ENCODE measurements at places on chromosomes 2 and 18. TPM values are rescaled to one million over a fixed set of nuclear protein-coding genes. Genes with fewer than 3 reads are reported as not detected.

GRCh38 chr2:195438692-195439091 is 218.3 kb upstream of the SLC39A10 start:
- no peak for DNase-seq

GRCh38 chr2:190911813-190912212 is 31.2 kb downstream of the GLS start:
- DNase-seq = no peak

DNA sequence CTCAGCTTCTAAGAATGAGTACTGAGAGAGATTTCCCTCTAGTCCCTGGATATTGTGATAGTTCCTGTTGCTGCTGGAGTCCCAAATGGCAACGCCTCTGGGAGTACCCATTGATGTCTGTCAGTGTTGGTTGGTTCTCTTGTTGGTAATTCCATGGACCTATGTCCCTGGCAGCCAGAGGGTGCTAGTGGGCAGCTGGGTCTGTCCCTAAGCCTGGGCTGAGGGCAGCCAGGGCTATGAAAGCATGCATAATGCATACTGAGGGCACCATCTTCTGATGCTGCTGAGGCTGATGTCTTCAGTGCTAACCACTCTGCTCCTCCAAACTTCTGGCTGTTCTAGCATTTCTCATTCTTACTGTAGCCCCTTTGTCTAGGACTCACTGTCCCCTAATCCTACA is 35.9 kb downstream of the NABP1 start:
- no peak for DNase-seq

DNA sequence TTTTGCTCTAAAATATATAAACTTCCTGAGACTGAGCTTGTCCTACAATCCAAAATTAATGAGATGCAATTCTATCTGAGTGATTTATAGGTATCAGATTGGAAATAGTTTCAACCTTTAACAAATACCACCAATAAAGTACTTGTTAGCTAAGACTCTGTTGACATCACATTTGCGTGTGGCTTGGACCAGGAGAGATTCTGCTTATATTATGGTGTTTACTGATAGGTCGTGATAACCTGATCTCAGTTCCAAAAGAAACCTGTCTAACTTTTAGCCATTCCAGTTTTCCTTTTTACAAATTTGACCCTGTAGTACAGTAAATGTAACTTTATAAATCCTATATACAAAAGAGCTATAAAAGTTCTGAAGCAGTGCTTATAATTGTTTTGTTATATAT is 78.4 kb upstream of the ABCA12 start:
- no peak for DNase-seq

GRCh38 chr18:5178519-5178918 is 18.5 kb downstream of the AKAIN1 start:
- DNase-seq = no peak

GRCh38 chr2:107384422-107384821 is 442.3 kb upstream of the RGPD4 start:
- DNase-seq = no peak

- no peak for DNase-seq
Observed at GRCh38 chr2:196167666-196168065, 3.7 kb downstream of the STK17B start.

- no peak for DNase-seq
Observed at GRCh38 chr18:10739152-10739551, 213.3 kb downstream of the NAPG start.

DNA sequence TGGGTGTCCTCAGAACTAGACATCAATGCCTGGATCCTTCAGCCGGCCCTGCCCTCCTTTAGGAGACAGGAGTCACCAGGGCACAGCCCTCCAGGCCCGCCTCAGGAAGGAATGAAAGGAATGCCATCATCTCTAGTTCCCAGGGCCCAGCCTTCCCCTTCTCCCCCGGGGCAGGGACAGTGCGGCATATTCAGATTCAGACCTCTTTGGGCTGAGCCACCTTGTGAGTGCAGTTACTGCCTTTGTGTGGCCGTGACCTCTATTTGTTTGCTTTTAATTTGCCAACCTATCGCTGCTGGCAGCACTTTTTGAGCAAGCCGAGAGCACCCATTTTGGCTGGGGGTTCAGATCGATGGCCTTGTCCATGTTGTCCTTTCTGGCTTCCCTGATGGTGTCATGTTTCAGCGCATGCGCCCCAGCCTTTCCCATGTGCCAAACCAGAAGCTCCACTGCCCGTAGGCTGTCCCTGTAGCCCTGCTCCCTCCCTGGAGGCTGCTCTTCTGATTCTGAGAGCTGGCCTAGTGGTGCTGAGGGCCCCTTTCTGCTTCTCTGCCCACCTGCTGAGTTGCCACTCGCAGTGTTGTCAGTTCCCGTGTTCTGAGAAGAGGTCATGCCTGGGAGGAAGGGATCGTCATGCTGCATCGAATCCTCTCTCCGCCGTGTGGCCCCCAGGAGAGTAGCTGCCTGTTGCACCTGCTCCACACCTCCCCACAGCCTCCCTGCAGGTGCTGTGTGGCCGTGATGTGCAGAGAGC is 10.9 kb downstream of the ANKRD23 start:
- peak; percentile 54 for DNase-seq

DNA sequence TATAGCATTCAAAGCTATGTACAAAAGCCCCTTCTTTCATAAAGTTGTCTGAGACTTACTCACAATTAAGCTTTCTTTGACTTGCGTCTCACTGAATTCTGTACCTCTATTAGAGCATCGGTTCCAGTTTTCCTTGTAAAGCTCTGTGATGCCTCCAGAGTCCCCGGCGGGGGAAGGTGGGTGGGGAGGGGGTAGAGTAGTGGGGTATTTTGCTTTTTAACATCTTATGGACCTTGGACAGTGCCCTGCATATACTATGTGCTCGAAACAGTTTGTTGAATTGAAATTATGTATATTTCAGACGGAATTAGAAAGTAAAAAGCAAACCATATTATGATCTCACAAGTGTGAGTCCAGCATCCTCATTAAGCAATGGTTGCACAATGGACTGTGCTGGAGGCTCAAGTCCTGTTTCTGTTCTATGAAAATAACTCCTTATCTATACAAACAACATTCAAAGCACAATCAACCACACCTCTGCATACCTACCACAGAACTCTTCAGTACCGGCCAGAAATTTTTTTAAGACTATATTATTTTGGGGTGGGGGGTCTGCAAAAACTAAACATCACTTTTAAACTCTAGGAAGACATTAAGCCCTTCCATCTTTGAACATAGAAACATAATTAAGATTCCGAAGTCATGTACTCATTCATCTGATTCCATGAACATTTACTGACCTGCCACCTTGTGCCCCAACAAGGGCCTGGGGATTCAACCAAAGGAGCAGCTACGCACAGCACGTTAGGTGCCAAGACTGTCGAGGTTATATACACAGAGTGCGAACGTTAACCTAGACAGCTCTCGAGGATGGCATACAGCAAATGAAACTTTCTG is 908 bp downstream of the STAT1 start:
- no peak for DNase-seq

DNA sequence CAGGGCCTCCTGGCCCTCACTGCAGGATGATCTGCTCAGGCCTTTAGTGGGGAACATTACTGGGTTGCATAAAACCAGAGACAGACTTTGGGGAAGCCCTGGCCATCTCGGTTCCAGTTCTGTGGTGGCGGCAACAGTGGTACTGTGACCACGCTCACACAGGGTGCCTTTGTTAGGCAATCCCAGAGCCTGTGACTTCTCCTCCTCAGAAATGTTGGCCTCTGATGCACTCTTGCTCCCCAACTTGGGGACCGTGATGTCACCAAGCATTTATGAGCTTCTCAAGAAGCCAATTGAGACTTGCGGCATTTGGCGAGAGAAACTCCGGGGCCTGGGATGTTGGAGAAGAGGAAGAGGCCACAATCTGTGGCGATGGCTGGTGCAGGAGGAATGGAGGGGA is 80.9 kb upstream of the PKDCC start:
- no peak for DNase-seq

DNA sequence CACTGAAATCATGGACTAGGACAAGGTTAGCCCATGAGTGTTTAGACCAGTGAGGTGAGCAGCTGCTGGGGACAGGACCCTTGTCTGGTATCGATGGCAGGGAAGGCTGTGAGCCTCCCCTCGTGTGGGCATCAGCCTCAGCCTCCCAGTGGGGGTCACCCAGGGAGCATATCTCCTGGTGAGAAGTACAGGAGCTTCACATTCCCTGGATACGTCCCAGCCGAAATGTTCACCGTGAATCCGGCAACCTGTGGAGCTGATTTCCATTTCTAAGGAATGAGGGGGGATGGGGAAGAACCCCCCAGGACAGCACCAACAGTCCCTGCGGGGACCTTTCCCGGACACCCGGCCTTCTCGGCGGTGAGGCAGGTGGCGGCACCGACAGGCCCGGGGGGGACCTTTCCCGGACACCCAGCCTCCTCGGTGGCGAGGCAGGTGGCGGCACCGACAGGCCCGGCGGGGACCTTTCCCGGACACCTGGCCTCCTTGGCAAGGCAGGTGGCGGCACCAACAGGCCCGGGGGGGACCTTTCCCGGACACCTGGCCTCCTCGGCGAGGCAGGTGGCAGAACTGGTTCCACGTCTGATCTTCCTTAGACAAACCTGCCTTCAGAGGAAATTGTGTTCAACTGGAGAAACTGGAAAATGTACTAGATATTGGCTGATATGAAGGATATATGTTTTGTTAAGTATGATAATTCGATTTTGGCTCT is 21.2 kb downstream of the RTP5 start:
- no peak for DNase-seq

DNA sequence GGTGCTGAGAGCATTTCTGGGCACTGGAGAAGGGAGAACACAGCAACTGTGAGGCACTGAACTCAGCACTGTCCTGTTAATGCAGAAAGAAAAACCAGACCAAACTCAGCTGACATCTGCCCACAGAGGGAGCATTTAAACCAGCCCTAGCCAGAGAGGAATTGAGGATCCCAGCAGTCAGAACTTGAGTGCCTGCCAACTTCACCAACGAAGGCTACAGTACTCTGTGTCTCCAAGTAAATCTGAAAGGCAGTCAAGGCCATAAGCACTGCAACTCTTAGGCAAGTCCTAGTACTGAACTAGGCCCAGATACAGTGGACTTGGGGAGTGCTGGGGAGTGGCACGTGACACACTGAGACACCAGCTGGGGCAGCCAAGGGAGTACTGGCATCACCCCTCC is 176.2 kb upstream of the ZC3H15 start:
- no peak for DNase-seq

- DNase-seq = no peak
Observed at GRCh38 chr2:67917332-67918054, 145.3 kb downstream of the C1D start.

DNA sequence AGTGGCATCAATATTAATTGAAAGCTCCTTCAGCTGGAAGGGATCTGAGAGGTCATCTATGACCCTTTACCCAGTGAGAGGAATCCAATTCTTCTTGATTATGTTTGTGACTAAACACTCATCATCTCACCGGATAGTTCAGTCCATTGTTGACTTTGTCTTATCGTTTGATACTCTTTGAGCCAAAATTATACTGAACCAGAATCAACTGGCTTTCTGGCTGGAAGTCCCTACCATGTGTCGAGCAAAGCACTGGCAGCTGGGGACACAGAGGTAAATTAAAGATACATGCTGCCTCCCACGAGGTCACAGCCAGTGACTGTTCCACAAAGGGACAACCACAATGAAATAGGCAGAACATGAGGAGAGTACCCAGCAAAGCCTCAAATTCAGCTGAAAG is 91.4 kb upstream of the FHL2 start:
- DNase-seq = no peak

DNA sequence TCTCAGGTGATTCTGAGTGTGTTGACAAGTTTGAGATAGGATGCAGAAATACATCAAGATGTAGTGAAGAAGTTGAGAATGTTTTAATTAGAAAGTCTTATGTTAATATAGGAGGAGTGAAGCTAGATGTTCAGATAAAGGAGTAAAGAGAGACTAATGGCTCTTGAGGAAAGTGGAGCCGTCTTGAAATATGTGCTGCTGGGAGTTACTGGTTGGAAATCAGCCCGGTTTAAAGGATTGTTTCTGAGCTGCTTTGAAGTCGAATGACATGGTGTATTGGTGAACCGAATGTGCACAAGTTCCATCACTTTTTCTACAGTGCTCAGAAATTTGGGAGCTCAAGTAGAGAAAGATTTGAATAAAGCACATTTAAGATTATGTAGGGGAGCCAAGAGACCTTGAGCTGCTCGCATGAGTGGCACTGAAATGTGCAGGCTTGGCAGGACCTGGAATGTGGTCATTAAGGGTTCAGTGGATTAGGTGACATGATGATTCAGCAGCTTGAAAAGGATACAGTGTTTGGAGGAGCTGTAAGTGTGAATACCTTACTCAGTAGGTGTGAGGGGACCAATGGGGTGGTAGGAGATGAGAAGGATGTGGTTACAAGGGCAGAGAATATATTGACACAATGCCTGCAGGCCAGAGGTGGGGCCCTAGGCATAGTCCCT is 68.6 kb downstream of the CAB39 start:
- DNase-seq = no peak

- DNase-seq = no peak
Observed at GRCh38 chr2:36387258-36387916, 31.8 kb downstream of the CRIM1 start.

AMMECR1L gene
- 13.3 TPM for total RNA-seq

PDCL3 gene
- 19.1 TPM for total RNA-seq

LOXHD1 gene
- total RNA-seq = 1.3 TPM

CNGA3 gene
- 0.64 TPM for total RNA-seq

POTEF gene
- total RNA-seq = not detected

SDC1 gene
- 0.78 TPM for total RNA-seq

DOK6 gene
- 36.8 TPM for total RNA-seq

Data from dorsolateral prefrontal cortex (tissue), 122 donors.